ENCODE measurements at places on chromosomes 4 and X.

GRCh38 chrX:106606571-106606970 is 5.2 kb upstream of the RADX start:
- DNase-seq = no peak

DNA sequence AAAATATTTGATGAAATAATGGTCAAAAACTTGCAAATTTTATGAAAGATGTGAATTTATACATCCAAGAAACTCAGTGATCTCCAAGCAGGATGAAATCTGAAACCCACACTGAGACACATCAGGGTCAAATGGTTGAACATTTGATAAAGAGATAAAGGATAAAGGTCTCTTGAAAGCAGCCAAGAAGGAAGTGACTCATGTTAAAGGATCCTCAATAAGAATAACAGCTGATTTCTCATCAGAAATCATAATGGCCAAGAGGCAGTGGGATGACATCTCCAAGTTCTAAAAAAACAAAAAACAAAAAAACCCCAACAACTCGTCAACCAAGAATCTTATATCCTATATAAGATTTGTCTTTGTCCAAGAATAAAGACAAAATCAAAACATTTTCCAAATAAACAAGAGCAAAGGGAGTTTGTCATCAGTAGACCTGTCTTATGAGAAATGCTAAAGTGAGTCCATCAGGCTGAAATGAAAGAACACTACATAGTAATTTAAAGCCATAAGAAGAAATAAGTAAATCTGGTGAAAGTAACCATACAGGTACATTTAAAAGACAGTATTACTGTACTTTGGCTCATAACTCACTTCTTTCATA is 121.7 kb downstream of the PDS5A start:
- DNase-seq = no peak

- no peak for DNase-seq
Measured at GRCh38 chr4:37066159-37066558, 178.4 kb upstream of the NWD2 start.

- DNase-seq = no peak
Measured at GRCh38 chrX:149818652-149819051, 36.9 kb downstream of the MAGEA9 start.

GRCh38 chrX:41066391-41066790 is 18.9 kb upstream of the USP9X start:
- DNase-seq = no peak

DNA sequence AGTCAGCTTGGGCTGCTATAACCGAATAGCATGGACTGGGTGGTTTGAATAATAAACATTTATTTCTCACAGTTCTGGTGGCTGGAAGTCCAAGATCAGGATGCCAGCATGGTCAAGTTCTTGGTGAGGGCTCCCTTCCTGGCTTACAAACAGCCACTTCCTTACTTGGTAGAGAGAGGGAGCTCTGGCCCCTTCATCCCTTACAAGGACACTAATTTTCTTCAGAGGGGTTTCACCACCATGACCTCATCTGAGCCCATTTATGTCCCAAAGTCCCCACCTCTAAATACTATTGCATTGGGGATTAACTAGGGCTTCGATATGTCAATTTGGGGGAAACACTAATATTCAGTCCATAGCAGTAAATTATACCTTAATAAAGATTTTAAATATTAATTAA is 61.8 kb downstream of the CLNK start:
- DNase-seq = no peak

- no peak for DNase-seq
Measured at GRCh38 chr4:76215077-76215476, 1.5 kb upstream of the SCARB2 start.

- DNase-seq = peak; percentile 8
Measured at GRCh38 chrX:97685753-97686152, 802.0 kb downstream of the RPA4 start.

Data from nephron progenitor cell (in vitro differentiated cells).